ENCODE measurements at places on chromosomes 1 and 21.

- no peak for DNase-seq
Observed at GRCh38 chr1:241167121-241167630, 189.8 kb downstream of the RGS7 start.

DNA sequence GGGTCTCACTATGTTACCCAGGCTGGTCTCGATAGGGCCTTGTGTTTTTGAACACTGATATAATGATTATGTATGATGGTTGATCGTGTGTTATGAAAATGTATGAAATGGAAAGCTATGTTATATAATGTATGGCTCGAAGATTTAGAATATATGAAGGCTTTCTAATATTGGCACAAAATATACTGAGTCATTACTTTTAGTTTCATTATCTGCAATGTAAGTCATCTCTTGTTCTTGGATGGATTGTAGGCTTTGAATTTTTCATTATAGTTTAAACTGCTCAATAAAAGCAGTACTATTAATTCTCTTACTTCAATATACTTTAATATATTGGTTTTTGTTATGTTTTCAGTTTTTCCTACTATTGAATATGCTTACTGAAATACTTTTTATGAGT is 10.1 kb downstream of the FMN2 start:
- DNase-seq: no peak

GRCh38 chr1:22749503-22749902 is 38.9 kb downstream of the EPHB2 start:
- no peak for DNase-seq

DNA sequence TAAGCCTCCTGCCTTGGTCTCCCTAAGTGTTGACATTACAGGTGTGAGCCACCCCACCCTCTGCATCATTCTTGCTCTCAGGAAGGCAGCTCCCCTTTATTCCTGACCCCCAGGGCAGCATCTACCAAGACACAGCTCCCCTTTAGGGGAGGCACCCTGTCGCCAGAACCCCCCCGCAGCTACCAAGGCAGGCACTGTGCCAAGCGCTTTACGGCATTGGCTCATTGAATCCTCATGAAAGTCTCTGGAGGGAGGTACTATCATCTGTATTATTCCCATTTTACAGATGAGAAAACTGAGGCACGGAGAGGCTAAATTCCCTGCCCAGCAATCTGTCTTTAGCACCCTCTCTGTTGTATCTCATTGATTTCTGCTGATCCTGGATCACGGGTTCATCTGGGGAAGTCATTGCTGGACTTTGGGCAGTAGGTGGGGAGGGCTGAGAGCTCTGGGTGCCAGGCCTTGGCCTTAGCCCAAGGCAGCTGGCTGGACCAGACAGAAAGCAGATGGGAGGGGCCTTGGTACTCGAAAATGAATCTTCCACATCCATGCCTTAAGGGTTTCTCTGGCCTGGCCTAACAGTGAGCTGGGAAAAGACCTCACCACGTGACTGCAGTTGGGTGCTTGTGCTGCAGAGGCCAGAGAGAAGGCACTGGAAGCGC is 5.9 kb downstream of the PLOD1 start:
- no peak for DNase-seq

DNA sequence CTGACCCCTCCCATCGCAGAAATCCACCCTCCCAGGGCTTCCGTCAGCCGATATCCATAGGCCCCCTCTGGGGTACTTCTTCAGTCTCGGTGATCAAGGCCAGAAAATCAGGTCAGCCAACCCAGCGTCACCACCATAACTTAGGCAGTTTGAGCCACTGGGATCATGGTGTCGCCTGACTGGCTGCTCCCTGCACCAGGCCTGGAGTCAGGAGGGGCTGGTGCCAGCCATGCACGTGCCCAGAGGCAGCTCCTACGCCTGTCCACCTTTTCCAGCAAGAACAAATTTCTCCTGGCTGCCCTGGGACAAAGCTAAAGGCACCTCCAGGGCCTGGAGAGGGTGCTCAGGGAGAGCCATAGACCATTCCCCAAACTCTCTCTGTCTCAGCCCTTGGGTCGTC is 4.8 kb upstream of the CTRC start:
- no peak for DNase-seq

DNA sequence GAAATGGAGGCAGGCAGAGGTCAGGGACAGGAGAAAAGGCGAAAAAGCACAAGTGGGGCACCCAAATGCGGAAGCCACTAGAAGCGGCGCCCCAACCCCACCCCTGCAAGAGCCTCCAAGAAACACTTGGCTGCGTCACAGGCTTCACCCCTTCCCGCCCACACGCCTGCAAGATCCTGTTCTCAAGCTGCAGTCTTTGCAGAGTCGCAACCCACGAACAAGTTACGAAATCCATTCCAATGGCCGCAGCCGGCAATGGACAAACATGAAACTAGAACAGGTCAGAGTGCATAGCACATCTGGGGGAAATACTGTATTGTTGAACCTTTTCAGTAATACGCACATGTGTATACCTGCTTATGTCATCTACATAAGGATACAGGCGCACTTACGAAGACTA is 103.6 kb downstream of the PSMG1 start:
- DNase-seq: no peak

- no peak for DNase-seq
Observed at GRCh38 chr1:236175642-236176336, 33.5 kb downstream of the GPR137B start.

GRCh38 chr1:186102547-186103148 is 272.4 kb downstream of the TPR start:
- no peak for DNase-seq

DNA sequence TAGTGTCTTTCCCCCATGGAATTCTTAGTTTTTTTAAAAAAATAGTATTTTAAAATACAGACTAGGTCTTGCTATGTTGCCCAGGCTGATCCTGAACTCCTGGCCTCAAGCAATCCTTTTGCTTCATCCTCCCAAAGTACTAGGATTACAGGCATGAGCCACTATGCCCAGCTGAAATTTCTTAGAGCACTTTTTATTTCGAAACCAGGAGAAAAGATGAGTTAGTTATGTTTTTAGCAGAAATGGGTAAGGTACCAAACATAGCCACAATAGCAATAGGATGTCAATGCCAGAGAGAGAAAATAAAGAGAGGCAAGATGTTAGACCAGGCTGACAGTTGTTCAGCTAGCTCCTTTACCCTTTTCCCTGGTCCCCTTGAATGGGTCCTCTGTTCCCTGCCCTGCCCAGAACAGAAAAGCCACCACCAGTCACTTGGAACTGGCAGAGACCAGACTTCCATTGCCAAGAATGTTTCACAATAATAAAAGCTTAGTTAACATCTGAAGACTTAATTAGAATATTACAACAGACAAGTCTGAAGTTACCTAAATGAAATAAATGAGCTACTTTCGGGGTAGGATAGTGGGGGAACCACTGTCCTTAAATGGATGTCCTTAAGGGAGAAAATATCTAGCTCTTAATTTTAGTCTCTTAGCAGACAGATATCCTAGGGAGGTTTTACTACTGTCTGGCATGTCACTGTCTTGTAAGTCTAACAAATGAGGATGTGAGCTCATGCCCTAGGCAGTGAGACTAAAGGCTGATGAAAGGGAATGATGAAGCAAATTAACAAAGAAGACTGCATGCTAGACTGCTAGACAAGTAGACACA is 54.3 kb downstream of the ABL2 start:
- DNase-seq: no peak

DNA sequence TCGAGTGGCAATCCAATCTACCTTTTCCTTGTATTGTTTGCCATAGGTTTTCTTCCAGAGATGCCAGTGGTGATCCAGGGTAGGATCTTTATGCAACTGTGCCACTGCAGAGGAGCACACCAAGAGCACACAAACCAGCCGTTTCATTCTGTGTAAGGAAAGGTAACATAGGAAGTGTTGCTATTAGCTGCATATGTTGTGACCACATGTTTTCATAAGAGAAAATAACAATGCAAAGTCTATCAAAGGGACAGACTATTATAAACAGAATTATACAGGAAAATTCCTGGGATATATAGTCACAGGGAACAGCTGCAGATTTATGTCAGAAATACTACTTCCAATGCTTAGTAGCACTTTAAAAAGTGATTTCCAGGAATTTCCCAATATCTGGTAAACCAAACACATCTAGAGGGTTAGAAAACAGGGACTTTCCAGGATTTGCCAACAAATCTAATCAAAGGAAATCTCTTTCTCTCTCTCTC is 919 bp downstream of the CTSS start:
- peak; percentile 20 for DNase-seq

DNA sequence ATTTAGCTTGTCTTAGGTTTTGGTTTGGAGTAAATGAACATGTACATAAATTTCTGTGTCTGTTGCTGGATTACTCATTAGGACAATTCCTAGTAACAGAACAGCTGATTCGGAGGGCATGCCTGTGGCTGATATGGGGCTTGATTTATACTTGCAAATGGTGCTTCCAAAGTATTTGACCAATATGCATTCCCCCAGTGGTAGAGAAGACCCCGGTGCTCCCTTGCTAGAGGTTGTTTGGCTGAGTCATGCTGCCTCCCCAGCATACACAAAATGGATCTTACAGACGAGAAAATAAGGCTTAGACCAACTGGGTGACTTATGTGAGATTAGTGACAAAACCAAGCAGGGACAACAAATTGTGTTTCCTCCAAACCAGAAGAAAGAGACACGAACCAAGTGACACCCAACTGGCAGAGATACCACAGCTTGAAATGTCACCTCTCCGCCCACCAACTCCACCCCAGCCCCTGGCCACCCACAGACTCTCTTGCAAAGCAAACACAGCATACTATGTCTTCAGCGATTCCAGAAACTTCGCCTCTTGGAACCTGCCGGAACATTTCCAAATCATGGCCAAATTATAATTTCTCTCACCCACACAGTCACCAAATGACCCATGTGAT is 75.9 kb upstream of the ETS2 start:
- no peak for DNase-seq

DNA sequence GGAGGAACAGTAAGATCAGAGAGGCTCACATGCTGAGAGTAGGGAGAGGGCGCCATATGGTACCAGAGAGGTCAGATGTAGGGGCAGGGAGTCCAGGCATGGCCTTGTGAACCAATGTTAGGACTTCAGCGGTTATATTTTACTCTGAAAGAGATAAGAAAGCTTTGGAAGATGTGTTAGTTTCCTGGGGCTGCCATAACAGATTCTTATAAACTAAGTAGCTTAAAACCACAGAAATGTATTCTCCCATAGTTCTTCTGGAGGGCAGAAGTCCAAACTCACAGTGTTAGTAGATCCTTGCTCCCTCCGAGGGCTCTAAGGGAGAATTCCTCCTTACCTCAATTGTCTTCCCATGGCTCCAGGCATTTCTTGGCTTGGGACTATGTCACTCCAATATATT is 502.5 kb upstream of the ADGRL2 start:
- no peak for DNase-seq

DNA sequence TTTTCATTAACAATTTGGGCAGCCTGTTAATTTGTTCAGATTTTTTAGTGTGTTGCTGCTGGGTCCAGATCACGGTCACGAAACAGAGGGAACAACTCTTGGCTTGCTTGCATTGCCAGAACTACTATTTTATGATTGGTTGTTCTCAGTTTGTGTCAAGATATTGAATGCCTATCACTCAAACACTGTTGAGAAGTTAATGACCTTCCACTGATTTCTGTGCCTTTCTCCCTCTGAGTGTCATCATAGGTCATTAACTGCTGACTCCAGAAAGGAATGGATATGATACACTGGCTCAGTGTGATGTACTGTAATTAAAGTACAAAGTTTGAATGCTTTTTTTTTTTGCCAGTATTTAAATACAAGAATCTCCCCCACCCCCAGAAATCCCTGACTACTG is 9.2 kb downstream of the CHODL start:
- DNase-seq: no peak

- no peak for DNase-seq
Observed at GRCh38 chr1:211341999-211342398, 15.4 kb downstream of the TRAF5 start.

DNA sequence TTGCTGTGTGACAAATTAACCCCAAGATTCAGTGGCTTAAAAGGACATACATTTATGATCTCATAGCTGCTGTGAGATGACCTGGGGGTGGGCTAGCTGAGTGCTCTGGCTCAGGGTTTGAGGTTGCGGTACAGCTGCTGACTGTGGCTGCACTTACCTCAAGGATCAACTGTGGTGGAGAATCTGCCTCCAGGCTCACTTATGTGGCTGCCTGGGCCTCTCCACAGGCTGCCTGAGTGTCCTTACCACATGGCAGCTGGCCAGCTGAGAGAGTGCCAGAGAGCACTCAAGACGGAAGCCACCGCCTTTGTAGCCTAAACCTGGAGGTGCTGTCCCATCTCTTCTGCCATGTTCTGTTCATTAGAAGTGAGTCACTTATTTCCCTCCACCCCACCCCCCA is 5.7 kb downstream of the LRRC71 start:
- DNase-seq: no peak

GRCh38 chr1:111906816-111907215 is 82.7 kb downstream of the KCND3 start:
- no peak for DNase-seq

DNA sequence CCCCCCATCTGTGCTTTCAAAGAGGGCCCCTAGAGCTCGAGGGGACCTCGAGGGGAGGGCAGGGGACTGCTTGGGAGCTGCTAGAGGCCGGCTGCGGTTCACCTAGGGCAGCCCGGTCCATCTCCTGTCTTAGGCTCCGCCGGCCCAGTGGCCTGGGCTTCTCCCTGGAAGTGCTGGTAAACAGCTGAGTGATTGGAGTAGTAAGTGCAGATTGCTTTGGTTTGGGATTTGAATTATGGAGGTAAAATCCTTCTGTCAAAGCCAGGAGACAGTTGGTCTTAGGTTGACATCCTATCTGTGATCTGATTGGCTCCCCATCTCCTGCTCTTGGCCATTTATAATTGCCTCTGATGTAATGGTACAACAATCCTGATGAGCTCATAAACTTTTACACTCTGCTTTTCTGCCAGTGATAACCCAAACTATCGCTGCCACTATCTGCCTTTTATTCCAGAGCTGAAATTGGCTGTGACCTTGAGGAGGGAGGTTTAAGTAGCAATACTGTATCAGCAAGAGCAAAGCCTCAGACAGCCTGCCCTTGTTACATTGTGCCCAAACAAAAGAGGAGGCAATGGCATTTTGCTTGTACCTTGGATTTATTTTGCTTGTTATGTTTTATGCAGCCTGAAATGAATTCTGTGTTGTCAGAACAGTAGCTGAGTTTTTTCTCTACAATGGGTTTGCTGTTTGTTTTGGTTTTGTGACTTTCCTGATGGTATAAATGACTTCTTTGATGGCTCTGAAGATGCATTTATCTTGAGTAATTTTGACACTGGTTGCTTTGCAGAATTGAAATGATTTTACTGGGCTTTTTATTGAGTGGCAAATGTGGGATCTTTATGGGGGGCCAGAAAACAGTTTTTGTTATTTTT is 2.4 kb downstream of the ARID1A start:
- DNase-seq: peak; percentile 78

DNA sequence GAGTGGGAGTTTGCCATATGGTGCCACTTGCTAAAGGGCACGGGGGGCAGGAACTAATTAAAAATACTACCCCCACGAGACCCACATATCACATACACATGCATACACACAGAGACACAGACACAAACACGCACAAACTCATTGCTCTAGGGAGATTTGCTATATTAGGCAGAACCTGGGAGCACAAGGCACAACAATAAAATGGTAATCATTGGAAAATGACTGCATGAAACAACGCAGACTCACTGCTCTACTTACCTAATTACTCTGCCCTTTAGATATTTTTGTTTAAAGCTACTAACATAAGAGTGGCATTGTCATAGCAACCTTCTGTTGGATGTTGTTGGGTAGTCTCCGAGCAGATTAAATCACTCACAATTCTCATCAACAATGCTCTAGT is 20.3 kb upstream of the RGS4 start:
- DNase-seq: no peak

GRCh38 chr21:41678016-41678923 is 88.6 kb downstream of the RIPK4 start:
- no peak for DNase-seq

- no peak for DNase-seq
Observed at GRCh38 chr21:25103500-25104207, 503.6 kb downstream of the MRPL39 start.

Measured in CD4-positive, alpha-beta T cell treated with Interleukin-2 at 100 ng/mL for 4 hours (primary cell).